Amniotic epithelial cell (primary cell): ENCODE measurements at places on chromosomes 4 and X.

- DNase-seq, result peak; percentile 77
Measured at GRCh38 chr4:125191232-125191631, 123.5 kb upstream of the FAT4 start.

- DNase-seq, result no peak
Measured at GRCh38 chrX:50853399-50853798, 39.4 kb upstream of the SHROOM4 start.

- DNase-seq, result no peak
Measured at GRCh38 chrX:12999422-12999821, 24.5 kb downstream of the TMSB4X start.

DNA sequence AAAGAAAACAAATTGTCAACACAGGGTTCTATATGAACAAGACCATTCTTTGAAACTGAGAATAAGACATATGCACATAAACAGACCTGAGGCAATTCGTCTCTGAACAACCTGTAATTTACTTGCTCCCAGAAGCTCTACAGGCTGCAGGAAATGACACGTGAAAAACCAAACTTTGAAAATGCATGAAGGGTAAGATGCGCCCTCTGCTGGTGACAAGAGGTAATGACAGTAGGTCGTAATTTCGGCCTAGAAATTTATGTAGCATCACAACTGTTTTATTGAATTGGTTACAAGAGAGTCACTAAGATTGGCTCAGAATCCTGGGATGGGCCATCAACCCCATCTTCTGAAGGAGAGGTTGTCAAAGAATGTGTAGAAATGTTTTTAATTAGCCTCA, 276.5 kb downstream of the PPP4R3C start:
- peak; percentile 24 for DNase-seq

DNA sequence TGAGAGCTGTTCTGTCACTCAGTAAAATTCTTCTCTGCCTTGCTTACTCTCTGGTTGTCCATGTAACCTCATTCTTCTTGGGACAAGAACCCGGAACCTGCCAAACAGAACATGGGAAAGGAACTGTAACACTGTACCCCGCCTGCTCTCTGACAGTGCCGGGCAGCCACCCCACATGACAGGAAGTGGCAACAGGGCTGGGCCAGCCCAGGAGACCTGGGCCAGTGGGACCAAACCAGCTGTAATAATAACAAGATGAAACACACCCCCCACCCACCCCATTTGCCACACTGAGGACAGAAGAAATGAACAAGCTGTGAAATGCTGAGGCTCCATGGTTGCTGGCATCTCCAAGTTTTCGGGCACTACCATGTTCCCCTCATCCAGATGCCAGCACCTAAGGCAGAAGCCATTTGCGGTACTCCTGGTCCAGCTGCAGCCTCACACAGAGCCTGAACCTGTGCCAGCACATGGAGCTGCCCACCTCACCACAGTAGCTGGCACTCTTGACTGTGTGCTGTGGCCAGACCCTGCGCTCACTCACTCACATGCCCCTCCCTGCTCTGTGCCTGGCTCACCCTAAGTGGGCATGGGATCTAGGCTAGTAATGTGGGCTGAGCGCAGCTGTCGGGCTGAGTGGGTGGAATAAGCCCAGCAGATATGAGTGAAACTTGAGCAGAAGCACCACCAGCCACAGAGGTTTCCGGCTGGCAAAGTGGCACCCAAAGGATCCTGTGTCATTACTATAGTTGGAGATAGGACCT, 126.2 kb upstream of the UGT8 start:
- no peak for DNase-seq

DNA sequence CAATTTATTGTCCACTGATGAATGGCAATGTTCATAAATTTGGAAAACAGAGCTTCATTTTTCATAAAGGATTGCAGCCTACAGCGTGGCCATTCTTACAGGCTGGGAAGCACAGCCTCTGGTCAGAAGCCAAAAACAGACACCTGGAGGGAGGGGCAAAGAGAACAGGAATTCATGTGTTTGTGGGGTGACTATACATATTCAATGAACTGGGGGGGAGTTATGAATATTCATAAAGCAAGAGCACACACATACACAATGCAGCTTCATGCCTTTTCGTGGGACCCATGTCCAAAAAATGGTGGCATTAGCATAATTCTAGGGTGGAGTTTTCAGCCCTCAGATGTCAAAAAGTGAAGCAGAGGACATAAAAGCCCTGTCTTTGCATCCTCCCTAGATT, 173.3 kb downstream of the VEGFC start:
- DNase-seq, result no peak

GRCh38 chr4:73844345-73844744, 7.9 kb downstream of the CXCL6 start:
- peak; percentile 88 for DNase-seq

GRCh38 chr4:99062120-99062519, 26.5 kb downstream of the ADH5 start:
- DNase-seq, result peak; percentile 40

DNA sequence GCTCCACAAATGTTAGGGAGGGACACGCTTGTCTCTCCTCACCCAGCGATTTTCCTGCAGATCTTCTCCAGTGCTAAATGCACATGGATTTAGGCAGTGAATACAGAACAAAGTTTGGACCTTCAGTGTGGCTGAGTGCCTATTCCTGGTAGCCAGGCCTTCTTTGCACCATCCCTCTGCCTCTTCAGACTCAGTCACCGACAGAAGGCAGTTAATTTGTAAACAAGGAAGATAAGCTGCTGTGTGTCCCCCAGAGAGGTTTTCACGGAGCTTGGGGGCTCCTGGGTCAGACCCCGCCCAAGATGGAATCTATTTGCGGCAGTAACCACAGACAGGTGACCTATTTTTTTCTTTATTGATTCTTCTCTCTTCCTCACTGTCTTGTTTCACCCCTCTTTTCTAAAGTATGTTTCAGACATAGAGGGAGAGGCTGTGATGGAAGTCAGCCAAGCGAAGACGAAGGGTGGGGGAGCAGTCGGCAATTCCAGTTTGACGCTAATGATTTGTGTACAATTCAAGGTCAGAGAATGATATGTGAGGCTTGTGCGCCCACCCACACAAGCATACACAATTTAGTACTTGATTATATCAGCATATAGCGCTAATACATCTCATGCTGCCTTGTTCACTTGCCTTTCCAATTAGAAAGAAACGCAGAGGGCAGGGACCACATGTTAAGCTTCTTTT, 200.8 kb downstream of the MGST2 start:
- DNase-seq, result peak; percentile 21
